ENCODE measurements at places on chromosomes 5 and 9.

DNA sequence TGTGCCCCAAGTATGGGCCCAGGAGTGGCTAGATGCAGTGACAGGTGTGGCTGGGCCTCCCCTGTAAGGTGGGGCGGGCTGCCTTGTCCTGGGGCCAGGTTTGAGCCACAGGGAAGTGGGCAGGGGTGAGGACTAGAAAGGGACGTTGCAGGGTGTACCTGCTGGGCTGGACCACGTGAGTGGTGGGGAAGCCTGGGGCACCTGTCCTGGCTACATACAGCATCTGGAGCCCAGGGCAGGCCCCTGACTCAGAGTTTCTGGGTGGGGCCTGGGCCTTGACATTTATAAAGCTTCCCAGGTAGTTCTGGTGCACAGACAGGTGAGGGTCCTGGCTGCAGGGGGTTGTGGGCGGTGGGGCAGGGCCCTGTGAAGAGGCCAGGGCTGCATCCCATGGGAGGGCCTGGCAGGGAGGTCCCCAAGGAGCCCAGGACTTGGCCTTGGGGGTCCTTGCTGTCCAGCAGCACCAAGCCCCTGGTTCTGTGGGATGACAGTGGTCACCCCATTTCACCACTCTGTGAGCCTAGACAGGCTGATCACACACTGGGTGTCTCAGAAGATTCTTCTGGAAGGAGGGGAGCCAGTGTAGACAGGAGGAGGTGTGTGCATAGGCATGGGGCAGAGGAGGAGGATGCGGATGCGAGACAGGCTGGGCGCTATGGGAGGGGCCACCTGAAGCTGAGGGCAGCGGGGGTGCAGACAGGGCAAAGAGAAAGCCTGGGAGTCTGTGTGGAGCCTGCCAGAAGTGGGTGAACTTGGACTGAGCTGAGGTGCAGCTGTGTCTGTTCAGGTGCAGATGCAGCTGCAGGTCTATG, 94.0 kb downstream of the PHF2 start:
- no peak for DNase-seq

DNA sequence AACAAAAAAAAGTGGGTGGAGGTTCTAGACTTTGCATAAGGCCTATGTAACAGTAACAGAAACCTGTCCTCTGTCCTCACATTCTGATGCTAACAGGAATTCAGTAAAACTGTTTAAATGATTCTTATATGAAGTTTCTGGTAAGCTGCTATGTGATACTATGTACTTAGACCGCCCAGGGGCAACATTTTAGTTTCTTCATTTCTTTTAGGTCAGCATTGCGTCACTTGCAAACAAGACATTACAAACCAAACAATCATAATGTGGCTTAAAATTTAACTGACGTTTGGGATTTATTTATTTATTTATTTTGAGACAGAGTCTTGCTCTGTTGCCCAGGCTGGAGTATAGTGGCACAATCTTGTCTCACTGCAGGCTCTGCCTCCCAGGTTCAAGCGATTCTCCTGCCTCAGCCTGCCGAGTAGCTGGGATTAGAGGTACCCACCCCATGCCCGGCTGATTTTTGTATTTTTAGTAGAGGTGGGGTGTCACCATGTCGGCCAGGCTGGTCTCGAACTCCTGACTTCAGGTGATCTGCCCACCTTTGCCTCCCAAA, 44.3 kb downstream of the TENT4A start:
- DNase-seq = no peak

DNA sequence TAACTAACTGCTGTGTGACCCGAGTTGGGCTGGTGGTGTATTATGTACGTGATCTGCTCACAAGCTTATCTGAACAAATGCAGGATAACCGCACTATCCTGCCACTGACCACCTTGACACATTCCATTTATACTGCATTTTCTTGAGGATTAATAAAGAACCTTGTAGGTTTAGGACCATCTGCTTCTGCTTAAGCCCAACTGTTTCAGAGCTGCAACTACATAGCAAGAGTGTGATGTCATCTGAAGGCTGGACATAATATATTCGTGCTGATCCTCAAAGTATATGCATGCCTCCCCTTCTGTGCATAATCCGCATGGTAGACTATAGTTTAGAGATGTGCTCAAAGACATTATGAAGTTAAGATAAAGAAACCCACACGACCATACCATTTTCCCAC, 435.9 kb downstream of the BNC2 start:
- no peak for DNase-seq

DNA sequence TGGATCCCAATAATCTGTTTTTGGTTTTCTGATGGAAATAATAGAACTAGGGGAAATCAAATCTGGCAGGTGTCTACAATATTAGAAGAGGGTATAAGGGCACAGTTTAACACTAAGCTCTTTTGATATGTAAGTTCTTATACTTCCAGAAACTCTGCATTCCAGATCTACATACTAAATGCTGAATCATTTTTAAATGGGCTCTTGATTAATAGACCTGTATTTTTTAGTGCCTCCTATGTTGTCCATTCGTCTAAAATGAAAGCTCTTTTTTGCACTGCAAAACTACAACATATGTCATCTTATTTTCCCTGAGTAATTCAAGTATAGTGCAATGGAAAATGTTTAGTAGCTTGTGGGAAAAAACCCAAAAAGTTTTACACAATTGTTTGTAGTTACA, 44.2 kb downstream of the NR6A1 start:
- no peak for DNase-seq

DNA sequence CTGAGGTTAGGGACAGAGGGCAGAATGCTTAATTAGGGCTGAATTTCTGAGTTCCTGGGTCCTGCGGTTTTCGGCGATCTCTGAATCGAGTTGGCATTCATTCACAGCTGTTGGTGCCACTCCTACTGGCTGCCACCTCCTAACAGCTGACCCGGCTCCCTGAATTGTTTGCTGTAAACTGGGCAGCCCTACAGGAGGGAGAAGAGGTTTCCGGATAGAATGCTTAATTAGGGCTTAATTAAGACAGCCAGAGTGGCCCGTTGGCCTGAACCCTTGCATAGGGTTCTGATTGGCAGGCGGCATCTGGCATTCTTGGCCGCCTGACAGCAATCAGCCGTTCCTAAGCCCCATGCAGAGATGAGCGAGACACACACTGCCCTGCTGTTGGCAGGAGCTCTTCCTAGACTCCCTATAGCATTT, 25.7 kb downstream of the FRMPD1 start:
- no peak for DNase-seq

- no peak for DNase-seq
These were observed 1006.9 kb upstream of the CTNND2 start for GRCh38 chr5:12911156-12911555.

GRCh38 chr9:23467276-23467675, 358.8 kb downstream of the ELAVL2 start:
- DNase-seq = no peak

DNA sequence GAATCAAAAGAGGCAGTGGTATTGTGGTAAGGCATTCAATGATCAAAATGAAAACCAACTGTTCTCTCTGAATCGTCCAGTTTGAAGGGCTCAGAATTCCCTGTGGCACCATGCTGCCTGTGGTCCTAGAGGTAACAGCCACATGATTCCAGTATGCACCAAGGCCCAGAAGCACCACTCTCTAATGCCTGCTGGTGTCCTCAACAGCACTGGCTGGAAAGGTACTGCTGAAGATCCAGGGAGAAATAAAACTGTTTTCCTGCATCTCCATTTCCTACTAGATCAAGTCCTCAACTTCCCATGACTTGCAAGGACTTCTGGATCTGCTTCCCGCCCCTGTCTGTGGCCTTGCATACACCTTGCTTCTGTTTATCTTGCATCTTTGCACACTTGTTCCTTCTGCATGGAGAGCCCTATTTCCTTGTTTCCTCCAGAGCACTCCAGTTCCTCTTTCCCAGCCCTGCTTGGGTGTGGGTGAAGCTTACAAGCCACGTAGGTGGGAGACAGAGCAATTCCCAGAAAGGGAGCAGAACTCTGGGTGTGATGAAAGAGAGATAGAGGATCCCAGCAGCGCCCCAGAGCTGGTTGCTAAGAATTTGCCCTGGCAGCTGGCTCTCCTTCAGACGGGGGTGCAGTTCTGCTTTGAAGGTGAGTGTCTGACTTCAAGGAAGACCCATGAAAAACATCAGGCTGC, 41.0 kb upstream of the EQTN start:
- DNase-seq = no peak

- DNase-seq = no peak
These were observed 90.3 kb downstream of the AP3B1 start for GRCh38 chr5:78204241-78204640.

Measured in CMK (cell line).